Fibroblast of villous mesenchyme (primary cell): ENCODE measurements at places on chromosomes 5 and 9.
A peak's percentile ranks its signal among the peaks of the same experiment; 100 is the strongest.

GRCh38 chr5:120901199-120901598, 437.1 kb downstream of the PRR16 start:
- no peak for DNase-seq

- DNase-seq, result no peak
Measured at GRCh38 chr5:59285300-59286016, 608.1 kb downstream of the PDE4D start.

DNA sequence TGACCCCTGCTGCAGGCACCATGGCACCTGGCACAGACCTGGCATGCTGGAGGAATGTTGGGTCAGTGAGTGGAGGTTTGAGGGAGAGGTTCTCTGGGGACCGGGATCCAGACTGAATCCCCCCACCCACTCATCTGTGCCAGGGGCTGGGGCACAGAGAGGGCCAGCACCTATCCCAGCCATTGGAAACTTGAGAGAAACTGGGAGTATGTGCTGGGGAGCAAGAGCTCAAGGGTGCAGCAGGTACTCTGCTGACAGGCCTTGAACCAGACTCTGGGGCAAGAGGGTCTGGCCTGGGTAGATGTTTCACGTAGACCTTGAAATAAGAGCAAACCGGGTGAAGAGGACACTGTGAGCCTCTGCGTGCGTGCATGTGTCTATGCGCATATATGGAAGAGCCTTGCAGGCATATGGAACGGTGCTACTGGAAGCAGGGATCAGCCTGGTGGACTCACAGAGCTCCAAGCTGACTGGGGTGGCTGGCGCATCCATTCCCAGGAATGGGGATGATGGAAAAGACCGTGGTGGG, 8.8 kb downstream of the FGF18 start:
- DNase-seq, result no peak

DNA sequence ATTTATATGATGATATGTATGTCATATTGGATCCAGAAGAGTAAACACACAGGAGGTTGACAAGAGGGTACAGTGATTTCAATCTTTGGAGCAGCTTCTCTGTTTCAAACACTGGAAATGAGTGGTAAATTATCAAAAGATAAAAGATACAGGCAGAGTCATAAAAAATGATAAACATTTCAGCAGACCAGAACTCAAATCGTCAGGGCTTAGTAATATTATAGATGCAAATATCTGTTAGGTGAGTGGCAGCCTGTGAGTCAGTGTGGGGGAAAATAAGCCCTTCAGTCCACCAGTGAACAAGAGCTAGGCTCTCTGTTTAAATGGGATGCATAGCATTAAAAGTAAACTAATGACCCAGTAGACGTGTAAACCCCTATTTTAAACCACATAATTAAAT, 1378.1 kb downstream of the EFNA5 start:
- no peak for DNase-seq

GRCh38 chr5:149228618-149229297, 42.9 kb upstream of the AFAP1L1 start:
- peak; percentile 93 for DNase-seq

DNA sequence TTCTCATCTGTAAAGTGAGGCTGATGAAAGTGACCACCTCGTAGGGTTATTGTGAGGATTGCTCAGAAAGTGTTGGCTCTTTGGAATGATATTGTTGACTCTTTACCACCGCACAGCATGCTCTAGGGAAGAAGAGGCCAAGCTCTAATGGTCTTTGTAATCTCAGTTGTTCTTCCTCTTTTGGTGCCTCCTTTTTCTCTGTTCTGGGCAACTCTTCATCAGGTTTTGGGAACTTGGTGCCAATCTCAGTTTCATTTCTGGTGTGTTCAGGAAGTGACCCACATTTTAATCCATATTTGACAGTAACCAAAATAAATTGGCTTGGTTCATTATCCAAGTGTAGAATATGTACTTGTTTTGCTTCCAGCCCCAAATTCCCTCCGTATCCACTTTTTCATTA, 25.1 kb downstream of the ARHGAP26 start:
- DNase-seq, result no peak

- DNase-seq, result no peak
Measured at GRCh38 chr5:115522832-115523403, 21.7 kb downstream of the FEM1C start.

DNA sequence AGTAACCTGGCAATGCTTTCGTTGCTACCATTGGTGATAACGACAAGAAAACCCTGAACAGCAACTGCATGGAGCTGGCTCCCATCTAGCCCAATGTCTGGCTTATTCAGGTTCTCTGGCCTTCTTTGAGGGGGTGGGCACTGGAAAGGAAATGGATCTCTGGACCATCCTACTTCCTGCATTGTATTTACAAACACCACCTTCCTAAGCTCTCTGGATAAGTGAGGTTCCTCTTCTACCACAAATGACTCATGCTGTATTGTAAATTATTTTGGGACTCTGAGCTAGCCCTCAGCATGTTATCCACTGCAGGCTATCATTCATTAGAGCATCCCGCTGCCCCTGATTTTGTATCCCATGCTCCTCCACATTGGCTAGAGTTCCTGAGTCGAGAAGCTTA, 136.9 kb upstream of the KLF9 start:
- no peak for DNase-seq

DNA sequence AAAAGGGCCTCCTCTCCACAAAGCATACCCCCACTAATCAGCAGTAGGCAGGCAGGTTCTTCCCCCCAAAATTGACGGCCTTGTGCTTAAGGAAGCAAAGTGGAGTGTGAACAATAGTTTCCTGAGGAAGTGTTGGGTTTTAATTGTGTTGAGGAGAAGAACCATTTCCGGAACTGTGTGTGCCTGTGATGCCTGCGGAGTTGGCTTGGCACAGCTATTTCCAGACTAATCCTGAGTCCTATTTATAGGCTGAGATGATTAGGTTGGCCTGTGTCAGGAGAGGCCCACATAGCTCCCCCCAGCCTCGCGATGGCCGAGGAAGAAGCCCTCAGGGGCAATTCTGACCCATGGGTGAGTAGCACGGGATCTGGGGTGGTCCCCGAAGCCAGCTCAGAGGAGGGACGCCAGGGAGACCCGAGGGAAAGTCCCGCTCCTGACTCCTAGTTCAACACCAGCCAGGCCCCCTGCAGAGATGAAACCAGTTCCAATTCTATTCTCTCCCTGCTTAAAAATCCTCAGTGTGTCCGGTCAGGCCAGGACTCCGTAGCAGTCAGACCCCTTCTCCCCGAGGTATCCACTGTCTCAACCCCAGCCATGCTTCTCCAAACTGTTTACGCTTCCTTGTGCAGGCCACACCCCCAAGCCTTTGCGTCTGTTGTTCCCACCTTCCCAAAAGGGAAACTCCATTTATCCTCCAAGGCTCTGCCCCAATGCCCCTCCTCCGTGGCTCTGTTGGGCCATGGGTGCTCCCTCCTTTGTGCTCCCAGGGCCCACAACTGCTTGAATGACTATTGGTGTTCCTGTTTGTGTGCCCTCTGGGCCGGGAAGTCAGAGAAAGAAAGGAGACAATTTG, 18.1 kb downstream of the GSN start:
- DNase-seq, result peak; percentile 79

DNA sequence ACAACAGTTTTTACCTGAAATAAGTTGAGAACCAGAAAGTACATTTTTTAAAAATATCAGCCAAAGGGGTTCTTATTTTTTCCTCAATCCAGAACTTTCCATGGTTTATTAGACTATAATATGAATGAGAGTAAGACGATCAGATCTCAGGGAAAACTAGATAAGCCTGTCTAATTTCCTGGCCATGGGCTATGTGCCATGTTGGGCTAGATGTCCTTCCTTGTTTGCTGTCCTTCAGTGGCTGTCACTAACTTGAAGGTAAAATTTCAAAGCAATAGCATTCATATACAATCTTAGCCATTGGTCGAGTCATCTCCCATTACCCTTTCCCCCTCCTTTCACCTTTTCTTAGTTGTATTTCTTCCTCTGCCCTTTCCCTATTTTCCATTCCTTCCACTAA, 179.5 kb upstream of the PPP1R2B start:
- no peak for DNase-seq

- no peak for DNase-seq
Measured at GRCh38 chr9:33472881-33473615, 676 bp downstream of the NOL6 start.

- no peak for DNase-seq
Measured at GRCh38 chr9:123327697-123328100, 28.3 kb upstream of the CRB2 start.

GRCh38 chr9:92963831-92964606, 16.7 kb downstream of the FGD3 start:
- no peak for DNase-seq

GRCh38 chr9:87193925-87194868, 246.9 kb upstream of the GAS1 start:
- peak; percentile 91 for DNase-seq

DNA sequence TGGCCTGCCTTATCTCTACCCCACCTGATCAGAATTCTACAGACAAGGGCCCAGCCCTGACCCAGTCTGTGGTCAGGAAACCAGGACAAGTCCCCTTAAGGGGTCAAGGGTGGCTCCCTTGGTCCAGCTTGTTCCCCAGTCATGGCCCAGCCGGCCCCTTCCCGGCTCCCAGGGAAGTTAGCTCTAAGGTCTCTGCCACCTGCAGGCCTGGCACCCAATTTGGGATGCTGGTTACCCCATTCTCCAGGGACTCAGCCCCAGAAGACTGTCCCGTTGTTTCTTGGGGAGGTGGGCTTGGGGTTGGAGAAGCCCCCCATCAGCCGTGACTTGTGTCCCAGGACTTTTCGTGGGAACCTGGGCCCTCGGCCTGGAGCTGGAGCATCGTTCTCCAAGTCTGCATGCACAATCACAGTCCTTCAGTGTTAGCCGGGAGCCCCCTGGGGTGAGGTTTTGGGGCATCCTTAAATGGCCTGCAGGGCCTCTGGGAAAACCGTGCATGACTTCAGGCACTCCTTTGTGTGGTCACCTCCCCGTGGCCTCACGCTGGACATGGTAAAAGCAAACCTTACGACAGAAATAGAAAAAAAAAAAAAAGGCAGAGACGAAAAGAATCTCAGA, 150.8 kb upstream of the PHYKPL start:
- DNase-seq, result no peak

GRCh38 chr5:4639946-4640345, 500.2 kb upstream of the ADAMTS16 start:
- DNase-seq, result no peak

- DNase-seq, result peak; percentile 5
Measured at GRCh38 chr5:67875601-67876000, 340.0 kb upstream of the PIK3R1 start.

GRCh38 chr9:137878146-137878941, 762 bp downstream of the CACNA1B start:
- DNase-seq, result peak; percentile 10

- peak; percentile 26 for DNase-seq
Measured at GRCh38 chr5:135110785-135111596, 77.0 kb upstream of the PITX1 start.

- DNase-seq, result no peak
Measured at GRCh38 chr9:94657021-94657725, 17.9 kb upstream of the FBP1 start.

GRCh38 chr9:36798350-36799065, 225.8 kb downstream of the MELK start:
- no peak for DNase-seq

DNA sequence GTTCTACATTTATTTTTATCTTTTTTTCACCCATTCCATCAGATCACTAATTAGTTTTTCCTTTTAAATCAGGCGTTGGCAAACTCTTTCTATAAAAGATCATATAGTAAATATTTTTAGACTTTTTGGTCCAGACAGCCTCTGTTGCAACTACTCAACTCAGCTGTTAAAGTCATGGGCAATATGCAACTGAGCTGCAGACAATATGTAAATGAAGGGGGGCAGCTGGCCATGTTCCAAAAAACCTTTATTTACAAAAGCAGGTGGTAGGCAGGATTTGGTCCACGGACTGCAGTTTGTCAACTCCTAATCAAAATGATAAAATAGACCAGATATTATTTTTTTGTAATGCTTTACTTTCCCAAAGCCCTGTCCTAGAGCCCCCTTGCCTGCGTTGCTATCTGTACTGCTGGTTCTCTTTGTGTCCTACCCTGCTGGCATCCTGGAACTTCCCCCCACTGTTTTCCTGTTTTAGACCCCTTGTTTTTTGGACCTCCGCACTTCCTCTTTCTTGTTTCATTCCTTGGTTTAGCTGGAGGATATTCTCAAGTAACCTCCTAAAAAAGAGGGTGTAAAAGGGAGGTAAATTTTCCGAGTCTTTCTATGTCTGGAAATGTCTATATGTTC, 24.7 kb upstream of the TNFSF8 start:
- no peak for DNase-seq

- DNase-seq, result no peak
Measured at GRCh38 chr5:169496878-169497277, 86.7 kb upstream of the SPDL1 start.

DNA sequence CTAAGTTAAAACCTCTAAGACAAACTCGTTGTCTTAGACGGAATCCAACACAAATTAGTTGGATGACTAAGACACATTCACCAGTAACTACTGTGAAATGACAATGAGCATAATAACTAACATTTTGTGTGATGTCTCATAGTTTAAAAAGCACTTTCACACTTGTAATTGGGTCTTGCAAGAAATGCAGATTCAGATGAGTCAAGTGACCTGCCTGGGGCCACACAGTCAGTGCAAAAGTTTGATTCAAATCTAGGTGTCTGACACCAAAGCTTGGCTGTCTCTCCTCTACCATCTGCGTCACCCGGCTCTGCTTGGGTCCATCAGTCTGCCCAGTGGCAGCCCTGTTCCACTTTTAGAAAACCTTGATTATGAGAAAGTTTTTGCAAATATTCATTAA, 143.7 kb downstream of the TTLL11 start:
- no peak for DNase-seq

DNA sequence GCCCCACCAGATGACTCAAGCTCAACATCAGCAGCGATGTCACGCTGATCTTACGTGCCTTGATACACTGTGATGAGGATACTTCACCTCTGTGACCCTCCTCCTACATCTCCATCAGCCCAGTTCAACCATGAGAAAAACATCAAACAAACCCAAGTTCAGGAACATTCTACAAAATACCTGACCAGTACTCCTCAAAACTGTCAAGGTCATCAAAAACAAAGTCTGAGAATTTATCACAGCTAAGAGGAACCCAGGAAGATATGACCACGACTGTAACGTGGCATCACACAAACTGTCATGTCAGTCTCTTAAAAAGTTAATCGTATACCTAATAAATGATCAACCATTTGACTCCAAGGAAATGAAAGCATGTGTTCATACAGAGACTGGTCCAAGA, 90.8 kb downstream of the COL23A1 start:
- DNase-seq, result no peak

DNA sequence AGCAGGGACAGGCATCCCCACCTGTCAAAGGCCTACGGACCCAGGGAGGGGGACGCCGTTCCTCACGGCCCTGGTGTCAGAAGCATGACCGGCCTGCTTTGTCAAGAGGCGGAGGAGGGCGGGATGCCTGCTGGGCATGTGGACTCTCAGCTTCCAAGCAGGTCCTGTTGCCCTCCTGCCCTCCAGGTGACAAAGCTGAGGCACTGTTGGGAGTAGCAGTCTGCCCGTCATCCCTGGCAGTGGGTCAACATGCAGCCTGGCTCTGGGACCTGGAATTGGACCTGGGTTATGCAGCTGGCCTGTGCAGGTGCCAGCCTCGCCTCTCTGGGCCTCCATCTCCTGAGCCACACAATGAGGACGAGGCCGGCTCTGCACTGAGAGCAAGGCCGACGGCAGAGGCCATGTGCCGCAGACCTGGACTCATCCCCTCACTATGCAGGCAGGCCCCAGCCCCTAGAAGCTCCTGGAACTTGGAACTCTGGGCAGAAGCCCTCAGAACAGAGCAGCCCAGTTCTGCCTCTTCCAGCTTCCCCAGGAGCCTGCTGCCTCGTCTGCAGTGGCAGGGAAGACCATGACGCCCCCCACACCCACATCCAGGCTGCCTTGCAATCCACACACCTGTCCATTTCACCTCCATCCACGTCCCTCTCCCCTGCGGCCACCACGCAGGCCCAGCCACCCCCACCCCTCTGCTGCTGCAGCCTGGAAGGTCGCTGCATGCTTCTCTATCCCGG, 20.8 kb upstream of the FCN1 start:
- DNase-seq, result no peak
